ENCODE measurements at places on chromosomes 2 and 18. TPM values are rescaled to one million over a fixed set of nuclear protein-coding genes. Genes with fewer than 3 reads are reported as not detected.

- peak; percentile 62 for DNase-seq
These were observed 248 bp downstream of the HAAO start for GRCh38 chr2:42792087-42792582.

Gene SP110
- total RNA-seq, result 48.2 TPM

- no peak for DNase-seq
These were observed 148.9 kb downstream of the DTNB start for GRCh38 chr2:25524507-25524906.

Gene SPEG
- 0.81 TPM for total RNA-seq

DNA sequence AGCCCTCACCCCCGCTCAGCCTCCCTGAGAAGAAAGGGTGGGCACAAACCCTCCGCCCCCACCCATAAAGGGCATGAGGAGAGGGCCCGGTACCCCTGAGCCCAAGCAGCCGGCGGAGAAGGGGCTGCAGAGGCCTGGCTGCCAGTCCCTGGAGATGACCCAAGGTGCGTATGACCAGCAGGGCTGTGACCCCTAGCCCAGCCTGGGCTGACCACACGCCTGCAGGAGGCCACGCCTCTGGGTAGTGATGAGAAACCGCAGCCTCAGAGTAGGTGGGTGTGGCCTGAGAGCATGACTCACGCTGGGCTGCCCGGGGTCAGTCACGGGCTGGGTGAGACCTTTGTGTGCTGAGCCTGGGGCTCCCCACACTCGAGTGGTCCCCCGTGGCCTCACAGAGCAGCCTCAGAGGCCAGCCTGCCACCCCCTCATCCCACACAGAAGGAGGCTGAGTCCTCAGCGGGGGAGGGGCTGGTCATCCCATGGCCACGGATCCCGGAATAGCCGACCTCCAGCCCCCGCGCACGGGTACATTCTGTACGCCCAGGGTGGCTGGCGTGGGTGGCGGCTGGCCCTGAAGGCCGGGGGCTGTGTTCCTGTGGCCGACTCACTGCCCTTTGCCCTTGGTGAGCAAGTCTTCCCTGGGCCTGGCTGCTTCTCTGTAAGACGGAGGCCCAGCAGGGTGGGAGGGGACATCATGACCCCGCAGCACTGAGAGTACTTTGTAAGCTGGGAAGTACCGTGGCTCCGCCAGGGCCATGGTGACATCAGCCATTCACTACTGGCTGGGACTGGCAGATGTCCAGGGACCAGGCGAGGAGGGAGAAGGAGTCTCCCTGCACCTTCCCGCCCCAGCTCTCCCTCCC, 110.8 kb upstream of the OTOS start:
- DNase-seq, result no peak

Gene CTDP1
- total RNA-seq, result 67.3 TPM

Gene XDH
- 0.54 TPM for total RNA-seq

Gene CCDC85A
- 0.27 TPM for total RNA-seq

Gene PLEK
- 48.2 TPM for total RNA-seq

GRCh38 chr2:239291475-239292350, 109.1 kb downstream of the HDAC4 start:
- DNase-seq, result no peak

Gene TRIM43
- not detected for total RNA-seq

DNA sequence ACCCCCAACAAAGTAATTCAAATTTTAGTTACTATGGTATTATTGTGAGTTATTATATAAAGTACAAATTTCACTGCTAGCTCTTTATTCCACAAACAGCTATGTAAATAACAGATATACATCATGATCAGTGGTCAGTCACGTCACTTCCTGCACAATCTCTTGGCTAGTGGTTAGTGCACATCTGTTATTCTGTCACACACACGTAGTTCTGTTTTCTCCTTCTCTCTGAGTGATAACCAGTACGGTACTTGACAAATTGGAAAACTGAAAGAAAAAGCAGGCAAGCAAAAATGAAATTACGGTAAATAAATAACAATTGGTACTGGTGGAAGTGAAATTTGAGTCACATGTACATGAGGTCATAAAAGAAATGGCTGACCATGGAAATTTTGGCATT, 728.7 kb downstream of the CCDC85A start:
- DNase-seq, result no peak

- no peak for DNase-seq
These were observed 115.3 kb downstream of the DOCK10 start for GRCh38 chr2:224927011-224927410.
